ENCODE measurements at places on chromosomes 1 and 21. TPM values are rescaled to one million over a fixed set of nuclear protein-coding genes. Genes with fewer than 3 reads are reported as not detected.

Gene USP48
- 65.0 TPM for total RNA-seq

Gene GNG4
- not detected for total RNA-seq

Gene AKR7A3
- not detected for total RNA-seq

Gene FBXO2
- total RNA-seq: 0.51 TPM

Gene OR6K6
- not detected for total RNA-seq

Gene GSTM1
- total RNA-seq: not detected

Gene PGLYRP3
- total RNA-seq: not detected

Gene RNU1-1
- total RNA-seq: under 0.01 TPM

Gene SPATC1L
- 1.1 TPM for total RNA-seq

Measured in subcutaneous adipose tissue (tissue), 4 donors.